ENCODE measurements at places on chromosomes 1 and 21.

DNA sequence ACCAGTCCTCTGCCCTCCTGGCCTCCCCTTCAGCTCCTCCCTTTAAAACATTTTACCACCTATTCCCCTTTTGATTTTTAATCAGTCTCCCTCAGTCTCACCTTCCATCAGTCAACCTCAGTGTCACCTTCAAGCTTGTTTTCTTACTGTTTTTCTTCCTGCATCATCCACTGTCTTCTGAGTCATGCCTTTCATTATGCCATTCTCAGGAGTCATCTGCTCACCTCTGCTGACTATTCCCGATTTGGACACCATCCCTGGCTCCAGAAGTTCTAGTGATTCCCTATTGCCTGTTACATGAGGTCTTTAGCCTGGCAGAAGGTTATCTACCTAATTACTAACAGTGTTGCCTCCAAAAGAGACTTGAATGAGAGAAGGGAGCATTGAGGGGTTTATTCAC, 23.9 kb downstream of the NFASC start:
- no peak for DNase-seq

DNA sequence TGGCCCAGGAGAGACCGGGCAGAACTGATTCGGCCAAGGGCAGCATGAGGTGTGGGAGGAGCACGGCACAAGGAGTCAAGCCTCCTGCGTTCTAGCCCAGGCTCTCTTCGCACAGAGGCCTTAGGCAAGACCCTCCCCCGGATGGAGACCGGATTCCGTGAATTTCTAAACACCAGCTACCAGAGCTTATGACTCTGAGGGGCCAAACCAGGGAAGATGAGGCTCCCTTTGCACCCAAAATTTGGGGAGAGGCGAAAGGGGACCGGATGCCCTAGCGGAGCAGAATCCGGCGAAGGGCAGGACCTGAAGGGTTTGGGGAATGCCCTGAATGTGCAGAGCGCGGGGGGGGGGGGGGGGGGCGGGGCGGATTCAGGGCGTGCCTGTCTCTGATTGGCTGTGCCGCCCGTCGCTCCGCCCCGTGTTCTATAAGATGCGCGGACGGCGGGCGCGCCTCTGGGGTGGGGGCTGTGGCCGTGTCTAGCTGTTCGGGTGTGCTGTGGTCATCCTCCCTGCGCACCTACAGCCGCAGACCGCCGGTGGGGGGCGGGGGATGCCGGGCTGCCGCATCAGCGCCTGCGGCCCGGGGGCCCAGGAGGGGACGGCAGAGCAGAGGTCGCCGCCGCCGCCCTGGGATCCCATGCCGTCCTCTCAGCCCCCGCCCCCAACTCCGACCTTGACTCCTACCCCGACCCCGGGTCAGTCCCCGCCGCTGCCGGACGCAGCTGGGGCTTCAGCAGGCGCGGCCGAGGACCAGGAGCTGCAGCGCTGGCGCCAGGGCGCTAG, at the start of gene TRNP1:
Gene TRNP1 (plus strand): TSS at position 456 of the 783 bp plus-strand sequence. CDS start 95 bp downstream, at position 551.
- no peak for DNase-seq

GRCh38 chr1:198258491-198258890, 101.7 kb downstream of the NEK7 start:
- DNase-seq: peak; percentile 21

- no peak for DNase-seq
These were observed 14.3 kb downstream of the WDR64 start for GRCh38 chr1:241666419-241666818.

GRCh38 chr1:183577897-183578465, 12.3 kb downstream of the NCF2 start:
- DNase-seq: no peak

- no peak for DNase-seq
These were observed 714 bp downstream of the PYCR2 start for GRCh38 chr1:225923381-225923691.

DNA sequence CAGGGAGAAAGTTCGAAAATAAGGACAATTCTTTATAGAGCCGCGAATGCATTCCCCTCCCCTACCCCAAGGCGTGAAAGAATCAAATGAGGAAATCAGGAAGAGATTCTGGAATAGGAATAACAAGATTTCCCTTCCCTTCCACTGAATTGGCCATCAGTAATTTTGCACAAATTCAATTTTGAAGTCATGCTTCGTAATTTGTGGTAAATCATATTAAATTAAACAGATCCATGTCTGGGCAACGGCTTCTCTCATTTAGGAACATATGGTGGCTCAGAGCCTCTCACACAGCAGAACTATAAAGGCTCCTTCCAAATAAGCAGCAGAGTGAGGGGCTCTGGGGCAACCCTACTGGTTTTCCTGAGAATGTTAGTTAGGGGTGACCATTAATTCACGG, 152.9 kb downstream of the CLIC6 start:
- no peak for DNase-seq

GRCh38 chr1:23169727-23170335, 1.2 kb upstream of the LUZP1 start:
- DNase-seq: no peak

DNA sequence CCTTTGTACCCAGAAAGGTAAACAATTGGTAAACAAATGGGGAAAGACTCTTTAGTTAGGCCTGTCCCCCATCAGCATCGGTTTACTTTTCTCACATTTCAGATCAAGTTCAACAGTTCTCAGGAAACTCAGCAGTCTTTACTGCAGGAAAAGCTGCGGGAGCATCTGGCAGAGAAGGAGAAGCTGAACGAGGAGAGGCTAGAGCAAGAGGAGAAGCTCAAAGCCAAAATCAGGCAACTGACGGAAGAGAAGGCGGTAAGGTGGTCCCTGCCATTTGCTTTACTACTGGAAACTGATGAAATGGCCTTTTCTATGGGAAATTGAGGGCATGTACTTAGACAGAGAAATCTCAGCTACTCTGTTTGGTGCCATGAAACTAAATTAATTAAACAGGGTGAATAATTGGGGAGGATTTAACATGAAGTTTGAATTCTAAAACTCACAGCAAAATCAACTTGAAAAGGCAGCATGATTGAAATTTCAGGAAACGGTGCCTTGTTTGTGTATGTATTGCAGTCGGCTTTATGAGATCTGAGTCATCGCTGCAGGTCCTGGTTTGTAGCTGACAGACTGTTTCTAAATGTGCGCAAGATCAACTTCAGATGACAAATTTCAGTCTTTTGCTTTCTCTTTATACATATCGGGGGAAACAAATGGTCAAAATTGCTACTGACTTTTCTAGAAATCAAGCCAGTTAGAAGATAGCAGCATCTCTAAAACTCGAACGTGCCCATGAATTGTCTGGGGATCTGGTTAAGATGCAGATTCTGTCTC, 67.9 kb upstream of the EFHD2 start:
- peak; percentile 29 for DNase-seq

GRCh38 chr1:27526569-27527222, 36.7 kb upstream of the WASF2 start:
- DNase-seq: no peak

DNA sequence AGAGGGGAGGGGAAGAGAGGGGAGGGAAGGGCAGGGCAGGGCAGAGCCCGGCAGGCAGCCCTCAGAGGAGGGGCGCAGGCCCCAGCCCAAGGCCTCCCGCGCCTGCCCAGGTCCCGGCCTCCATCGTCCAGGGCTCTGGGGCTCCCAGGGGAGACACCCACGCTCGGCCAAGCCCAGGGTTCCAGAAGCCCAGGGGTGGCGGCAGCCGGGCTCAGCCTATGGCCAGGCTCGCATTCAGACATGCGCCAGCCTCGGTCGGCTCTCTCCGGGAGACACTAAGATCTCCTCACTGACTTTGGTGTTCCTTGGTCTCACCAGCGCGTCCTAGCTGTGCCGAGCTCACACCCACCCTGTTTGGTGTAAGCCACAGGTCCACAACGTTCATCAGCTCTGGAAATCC, 7.1 kb upstream of the ANKRD65 start:
- DNase-seq: no peak

DNA sequence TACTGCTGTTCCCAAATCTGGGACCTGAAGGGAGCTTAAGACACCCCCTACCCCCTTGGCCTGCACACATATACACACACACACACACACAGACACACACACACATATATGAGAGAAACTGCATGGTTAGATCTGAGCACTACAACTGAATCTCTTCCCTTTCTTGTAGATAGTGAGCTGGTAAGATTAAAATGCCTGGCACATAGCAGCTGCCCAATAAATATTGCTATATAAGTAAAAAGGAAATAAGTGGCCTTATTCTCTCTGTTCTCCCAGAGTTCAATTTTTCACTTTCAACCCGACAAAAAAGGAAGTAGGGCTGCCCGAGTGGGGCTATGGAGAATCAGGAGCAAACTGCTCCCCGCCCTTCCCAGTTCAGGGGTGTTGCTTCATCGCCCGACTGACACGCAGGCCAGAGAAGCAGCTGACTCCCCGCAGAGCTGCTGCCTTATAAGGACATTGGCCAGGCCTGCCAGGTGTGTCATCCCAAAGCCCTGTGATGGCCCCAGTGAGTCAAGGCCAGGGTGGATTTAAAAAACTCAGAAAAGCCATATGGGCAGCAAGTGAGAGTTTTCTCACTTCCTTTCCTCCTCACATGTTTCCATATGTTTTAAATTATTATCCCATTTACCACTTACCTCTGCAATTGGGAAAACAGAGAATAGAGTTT, 106.5 kb upstream of the SLC44A3 start:
- DNase-seq: peak; percentile 22

- no peak for DNase-seq
These were observed 601.2 kb downstream of the LMO4 start for GRCh38 chr1:87929906-87930305.

DNA sequence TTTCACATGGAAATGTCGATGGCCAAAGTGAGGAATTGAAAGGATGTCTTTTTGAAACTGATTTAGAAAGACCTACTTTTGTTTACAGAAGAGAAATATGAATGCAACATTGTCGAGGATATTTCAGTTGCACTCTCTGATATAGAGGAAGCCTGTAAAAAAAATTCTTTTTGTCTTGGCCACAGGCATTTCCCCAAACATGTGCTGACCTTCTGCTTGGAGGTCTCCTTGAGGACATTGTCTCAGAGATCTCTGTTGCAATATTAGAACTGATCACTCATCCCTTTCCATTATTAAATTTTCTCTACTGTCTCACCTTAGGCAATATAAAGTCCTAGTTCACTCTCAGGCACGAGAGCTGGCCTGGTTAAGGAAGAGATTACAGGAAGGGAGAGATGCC, 16.0 kb downstream of the S100A11 start:
- DNase-seq: no peak

DNA sequence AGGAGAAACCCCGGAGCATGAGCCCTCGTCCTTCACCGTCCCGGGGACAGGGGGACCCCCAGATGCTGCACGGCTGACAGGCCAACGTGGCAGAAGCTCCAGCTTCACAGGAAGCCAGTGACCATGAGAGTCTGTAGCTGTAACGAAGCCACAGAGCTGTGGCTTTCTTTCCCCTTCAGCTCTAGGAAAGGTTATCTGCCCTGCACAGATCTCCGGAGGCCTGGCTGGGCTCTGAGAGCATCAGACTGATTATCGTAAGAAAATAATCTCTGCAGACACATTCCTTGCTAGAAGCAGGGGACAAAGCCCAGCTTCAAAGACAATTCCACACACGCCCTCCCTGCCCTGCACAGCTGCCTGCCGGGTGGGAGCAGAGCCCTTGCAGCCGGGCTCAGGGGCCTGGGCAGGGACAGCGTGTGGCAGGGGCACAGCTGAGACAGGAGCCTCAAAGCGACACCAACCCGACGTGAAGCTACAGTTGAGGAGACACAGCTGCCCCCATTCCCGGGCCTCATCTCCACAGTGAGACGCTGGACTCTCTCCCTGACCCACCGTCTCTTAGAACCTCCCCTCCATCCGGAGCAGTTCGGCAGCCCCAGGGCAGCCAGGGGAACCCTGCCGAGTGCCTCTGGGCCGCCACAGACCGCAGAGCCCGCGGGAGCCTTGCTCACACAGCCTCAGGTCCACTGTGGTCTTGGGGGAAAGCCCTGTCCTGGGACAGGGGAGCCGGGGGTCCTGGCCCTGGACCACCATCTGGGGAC, 30.6 kb downstream of the POFUT2 start:
- no peak for DNase-seq

DNA sequence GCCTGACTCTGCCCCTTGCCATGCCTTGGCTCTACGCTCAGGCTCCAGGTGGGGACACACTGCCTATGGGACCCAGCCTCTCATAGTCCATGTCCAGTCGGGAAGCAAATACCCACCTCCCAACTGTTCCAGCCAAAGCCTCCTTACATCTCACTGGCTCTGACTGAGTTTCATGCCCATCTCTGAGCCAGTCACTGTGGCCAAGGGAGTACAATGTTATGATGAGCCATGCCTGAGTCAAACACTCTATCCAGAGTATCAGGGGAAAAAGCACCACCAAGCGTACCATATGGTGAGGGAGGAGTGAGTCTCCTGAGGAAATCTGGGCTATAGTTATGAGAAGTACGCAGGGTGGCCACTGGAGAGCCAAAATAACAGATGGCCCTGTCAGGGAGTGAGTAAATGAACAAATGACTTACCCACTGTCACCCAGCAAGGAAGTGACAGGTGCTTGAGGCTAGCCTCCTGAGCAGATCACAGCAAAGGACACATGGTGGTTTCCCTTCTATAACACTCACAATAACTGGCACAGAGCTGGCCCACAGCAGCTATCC, 236.6 kb upstream of the GJB5 start:
- no peak for DNase-seq

DNA sequence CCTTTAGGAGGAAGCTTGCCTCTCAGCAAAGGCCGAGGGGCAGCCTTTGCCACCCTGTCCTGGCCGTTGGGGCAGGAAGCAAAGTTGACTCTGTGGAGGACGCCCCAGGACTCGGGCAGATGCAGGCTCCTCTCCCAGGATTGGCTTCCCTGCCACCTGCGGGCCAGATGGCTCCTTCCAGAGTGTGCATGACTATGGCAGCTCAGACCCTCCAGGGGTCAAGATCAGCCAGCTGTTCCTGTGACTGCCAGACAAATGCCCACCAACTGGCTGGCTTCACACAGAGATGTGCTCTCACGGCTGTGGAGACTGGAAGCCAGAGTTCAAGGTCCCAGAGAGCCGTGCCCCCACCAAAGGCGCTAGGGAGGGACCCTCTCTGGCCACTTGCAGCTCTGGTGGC, 87.0 kb upstream of the VAMP3 start:
- DNase-seq: no peak

GRCh38 chr1:221840511-221841243, 98.8 kb upstream of the DUSP10 start:
- DNase-seq: peak; percentile 24

- DNase-seq: no peak
These were observed 28.9 kb upstream of the ADARB1 start for GRCh38 chr21:45045481-45045880.

GRCh38 chr21:42461185-42461520, 34.9 kb downstream of the RSPH1 start:
- no peak for DNase-seq

DNA sequence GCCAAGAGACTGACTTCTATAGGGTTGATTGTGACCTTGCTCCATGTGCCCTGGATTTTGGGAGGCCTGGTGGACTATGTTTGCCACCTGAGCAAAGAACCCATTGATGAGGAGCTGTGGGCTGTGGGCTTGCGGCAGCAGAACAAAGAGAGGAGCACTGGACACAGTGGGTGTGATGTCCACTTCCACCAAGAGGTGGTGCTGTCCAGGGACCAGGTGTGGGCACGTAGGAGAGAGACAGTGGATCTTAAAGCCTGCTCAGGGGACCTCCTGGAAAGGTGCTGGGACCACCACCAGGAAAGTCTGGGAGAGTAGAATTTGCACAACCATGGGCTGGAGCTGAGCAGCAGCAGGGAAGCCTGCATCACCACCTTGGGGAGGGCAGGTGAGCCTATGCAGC, 106.7 kb upstream of the ETS2 start:
- no peak for DNase-seq

GRCh38 chr1:193588311-193589082, 402.1 kb upstream of the B3GALT2 start:
- DNase-seq: no peak

All from GM12864 (cell line).